Small intestine (tissue), 16 donors: ENCODE measurements at places on chromosomes 16 and 17.

- no peak for DNase-seq
Measured at GRCh38 chr16:67746846-67747245, 27.7 kb upstream of the GFOD2 start.

DNA sequence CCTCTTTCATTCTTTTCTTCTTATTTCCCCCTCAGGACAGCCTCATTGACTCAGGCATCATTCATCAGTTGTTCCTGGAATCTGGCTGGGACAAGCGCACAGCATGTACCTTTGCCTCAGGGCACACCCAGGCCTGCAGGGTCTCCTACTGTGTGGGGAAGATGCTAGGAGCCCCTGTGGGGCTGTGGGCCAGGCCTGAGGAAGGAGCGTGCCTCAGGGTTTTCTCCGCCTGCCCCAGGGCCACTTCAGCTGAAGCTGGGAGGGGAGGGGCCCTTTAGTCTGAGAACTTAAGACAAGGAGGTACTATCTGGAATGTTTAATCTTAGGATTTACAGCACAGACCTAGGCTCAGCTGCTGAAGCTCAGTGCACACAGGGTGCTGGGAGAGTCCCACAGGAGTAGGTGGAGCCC lies 7.9 kb downstream of the ELMO3 start:
- DNase-seq, result no peak

GRCh38 chr17:80511222-80512180 lies 33.1 kb upstream of the RPTOR start:
- no peak for DNase-seq

- no peak for DNase-seq
Measured at GRCh38 chr16:7351610-7352510, 19.2 kb downstream of the RBFOX1 start.
